ENCODE measurements at places on chromosomes 12 and 14.
A peak's percentile ranks its signal among the peaks of the same experiment; 100 is the strongest.

- no peak for DNase-seq
Observed at GRCh38 chr12:10163084-10163483, 8.8 kb downstream of the OLR1 start.

DNA sequence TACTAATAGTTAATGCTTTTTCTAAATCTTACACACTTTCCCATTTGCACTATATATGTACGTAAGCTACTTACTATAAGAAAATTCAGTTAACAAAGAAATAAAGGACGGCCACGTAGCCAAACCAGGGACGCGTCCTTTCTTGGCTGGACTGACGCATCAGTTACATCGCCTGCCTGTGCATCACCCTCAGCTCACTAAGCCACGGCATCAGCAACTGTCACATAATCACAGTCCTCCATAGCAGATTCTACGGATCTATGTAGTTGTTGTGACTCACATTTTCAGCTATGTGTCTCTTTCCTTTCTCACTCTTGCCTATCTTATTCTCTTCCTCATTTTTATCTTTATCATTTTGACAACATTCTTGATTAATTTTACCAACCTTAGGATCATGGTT lies 38.1 kb upstream of the C12orf50 start:
- DNase-seq: peak; percentile 1

GRCh38 chr12:94511506-94511905 lies 51.8 kb upstream of the CEP83 start:
- no peak for DNase-seq

GRCh38 chr14:31024577-31025366 lies 677 bp upstream of the AP4S1 start:
- no peak for DNase-seq

- DNase-seq: no peak
Observed at GRCh38 chr12:110998165-110998564, 77.8 kb upstream of the MYL2 start.

DNA sequence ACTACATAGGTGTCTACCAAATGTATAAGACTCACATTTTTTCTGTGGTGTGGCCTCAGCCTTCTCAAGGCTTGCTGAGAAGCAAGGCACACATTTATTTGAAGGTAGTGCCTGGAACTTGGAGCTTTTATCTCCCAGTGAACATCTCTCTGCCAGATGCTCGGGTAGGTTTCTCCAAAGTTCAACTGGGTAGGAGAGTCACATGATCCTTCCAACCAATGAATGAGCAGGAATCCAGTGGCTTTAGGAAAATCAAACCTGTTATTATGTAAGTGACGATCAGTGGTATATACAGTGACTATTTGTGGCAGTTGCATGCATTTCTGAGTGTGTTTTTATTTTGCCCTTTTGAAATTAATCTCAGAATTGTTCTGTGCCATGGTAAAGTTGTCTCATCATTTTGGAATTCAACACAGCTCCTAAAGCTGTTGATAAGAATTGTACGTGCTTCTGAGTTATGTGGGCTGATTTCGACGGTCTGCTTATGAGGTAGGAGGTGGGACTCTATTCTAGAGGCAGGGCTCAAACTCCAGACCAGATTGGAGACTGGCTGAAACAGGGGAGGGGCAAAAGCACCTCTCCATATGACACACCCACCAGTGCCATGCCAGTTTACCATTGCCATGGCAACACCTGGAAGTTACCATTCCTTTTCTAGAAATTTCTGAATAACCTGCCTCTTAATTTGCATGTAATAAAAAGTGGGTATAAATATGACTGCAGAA lies 57.6 kb downstream of the EID3 start:
- no peak for DNase-seq

- no peak for DNase-seq
Observed at GRCh38 chr12:12209043-12209442, 57.8 kb downstream of the LRP6 start.

- no peak for DNase-seq
Observed at GRCh38 chr12:52437508-52437907, 3.3 kb upstream of the KRT75 start.

DNA sequence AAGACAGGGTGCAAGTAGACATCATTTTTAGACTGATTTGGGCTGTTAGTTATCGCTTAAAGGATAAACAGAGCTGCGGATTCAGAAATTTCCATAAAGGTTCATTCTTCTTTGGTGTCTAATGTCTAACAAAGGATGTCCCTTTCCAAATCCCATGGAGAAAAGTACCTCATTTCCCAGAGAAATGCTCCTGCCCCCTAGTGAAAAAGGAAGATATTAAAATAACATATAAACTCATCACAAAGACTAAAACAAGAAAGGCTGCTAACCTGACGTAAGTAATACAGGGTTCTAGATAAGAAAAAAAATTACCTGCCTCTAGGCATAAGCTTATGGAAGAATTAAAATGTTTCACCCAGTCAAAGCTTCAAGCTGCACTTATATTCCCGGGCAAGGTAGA lies 22.8 kb downstream of the ARMH4 start:
- DNase-seq: no peak

- peak; percentile 90 for DNase-seq
Observed at GRCh38 chr12:76024942-76025600, 6.5 kb downstream of the PHLDA1 start.

- peak; percentile 73 for DNase-seq
Observed at GRCh38 chr12:109020796-109021380, at the start of gene SVOP. SVOP (minus strand) TSS chr12:109021068; CDS start chr12:109020868, 200 bp downstream.

- DNase-seq: no peak
Observed at GRCh38 chr12:79367032-79367589, 323.7 kb downstream of the PAWR start.

GRCh38 chr12:80498059-80498728 lies 54.2 kb downstream of the PTPRQ start:
- no peak for DNase-seq

- DNase-seq: peak; percentile 89
Observed at GRCh38 chr12:77120156-77121085, 55.1 kb upstream of the E2F7 start.

GRCh38 chr12:89864411-89864810 lies 155.8 kb upstream of the ATP2B1 start:
- DNase-seq: no peak

DNA sequence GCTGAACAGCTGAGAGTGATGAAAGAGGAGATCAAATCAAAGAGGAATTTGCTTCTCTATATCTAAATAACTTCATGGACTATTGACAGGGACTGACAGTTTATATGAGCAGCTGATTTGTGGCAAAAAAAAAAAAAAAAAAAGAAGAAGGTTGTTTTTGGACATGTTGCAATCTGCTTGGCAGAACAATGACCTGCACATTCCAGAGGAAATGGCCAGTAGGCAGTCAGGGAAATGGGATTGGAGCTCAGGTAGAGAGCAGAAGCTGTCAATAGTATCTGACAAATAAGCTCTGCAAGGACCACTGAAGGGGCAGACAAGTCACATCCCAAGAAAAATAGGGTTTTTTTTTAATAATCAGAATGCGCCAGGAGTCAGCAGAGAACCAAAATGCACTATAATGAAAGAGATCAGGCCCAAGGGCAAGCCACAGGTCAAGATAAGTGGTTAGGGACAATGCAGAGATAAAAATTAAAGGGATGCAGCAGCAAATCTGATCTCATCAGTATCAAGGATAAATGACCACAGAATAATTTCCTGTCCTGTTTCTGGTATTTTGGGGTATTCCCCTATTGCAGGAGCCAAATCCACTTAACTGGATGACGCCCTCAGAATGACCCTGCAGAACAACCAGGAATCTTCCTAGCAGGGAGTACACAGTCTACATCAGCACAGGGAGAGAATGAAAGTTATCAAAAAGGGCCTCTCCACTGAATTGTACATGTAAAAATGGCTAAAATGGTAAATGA lies 22.6 kb upstream of the DUSP16 start:
- no peak for DNase-seq

DNA sequence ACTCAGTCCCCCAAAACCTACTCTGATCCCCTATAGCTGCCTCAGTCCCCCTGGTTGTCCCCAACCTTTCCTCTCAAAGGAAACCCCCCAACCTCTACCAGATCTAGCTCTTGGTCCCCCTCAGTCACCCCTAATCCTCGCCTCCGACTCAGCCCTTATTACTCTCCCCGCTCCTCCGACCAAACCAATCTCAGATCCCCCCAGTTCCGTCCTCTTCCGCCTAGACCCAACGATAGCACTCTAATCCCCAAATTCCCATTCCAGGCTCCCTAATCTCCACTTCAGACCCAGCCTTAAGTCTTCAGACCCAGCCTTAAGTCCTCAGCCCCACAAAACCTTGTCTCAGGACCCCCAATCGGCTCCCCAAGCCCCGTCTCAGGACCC lies 612 bp downstream of the VPS37B start:
- DNase-seq: no peak

- DNase-seq: peak; percentile 39
Observed at GRCh38 chr14:91911474-91912032, 35.9 kb downstream of the FBLN5 start.

- DNase-seq: no peak
Observed at GRCh38 chr14:101824339-101824727, 62.8 kb downstream of the PPP2R5C start.

GRCh38 chr12:128551266-128551665 lies 272.5 kb downstream of the SLC15A4 start:
- DNase-seq: no peak

DNA sequence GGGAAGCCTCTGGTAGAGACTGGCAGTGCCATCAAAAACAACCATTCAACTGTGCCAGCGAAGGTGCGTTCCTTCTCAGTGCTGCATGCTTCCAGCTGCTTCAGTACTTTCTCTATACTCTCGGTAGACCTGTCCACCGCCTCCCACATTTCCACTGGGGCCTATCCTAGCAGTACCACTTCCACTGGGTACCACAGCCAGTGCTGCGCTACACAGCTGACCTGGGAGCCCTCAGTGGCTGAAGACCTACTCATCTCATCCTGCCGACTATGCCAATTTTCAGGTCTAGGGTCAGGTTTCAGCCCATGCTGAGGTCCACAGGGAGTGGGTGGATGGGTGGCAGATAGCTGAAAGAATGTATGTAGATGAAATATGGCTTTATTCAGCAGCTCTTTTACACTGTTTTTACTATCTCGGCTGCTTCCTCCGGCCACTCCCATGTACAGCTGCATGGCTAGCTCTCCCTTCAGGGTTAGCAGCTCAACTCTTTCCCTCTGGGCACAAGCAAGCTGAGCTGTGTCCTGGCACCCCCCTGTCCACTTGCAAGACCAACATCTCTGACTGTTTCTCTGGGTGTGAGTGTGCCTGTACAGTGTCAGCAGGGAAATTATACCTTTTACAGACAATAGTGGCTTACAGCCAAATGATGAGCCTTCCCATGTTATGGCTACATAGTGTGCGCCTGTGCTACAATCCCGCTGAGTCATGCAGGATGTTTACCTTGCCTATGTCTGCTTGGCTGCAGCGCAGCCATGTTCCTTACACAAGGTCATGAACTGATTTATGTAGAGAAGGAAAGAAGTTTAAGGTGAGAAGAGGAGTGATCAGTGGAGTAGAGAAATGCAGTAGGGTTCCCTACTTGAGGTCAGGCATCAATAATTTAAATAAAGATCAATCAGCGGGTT lies 125.7 kb upstream of the DDHD1 start:
- peak; percentile 85 for DNase-seq

DNA sequence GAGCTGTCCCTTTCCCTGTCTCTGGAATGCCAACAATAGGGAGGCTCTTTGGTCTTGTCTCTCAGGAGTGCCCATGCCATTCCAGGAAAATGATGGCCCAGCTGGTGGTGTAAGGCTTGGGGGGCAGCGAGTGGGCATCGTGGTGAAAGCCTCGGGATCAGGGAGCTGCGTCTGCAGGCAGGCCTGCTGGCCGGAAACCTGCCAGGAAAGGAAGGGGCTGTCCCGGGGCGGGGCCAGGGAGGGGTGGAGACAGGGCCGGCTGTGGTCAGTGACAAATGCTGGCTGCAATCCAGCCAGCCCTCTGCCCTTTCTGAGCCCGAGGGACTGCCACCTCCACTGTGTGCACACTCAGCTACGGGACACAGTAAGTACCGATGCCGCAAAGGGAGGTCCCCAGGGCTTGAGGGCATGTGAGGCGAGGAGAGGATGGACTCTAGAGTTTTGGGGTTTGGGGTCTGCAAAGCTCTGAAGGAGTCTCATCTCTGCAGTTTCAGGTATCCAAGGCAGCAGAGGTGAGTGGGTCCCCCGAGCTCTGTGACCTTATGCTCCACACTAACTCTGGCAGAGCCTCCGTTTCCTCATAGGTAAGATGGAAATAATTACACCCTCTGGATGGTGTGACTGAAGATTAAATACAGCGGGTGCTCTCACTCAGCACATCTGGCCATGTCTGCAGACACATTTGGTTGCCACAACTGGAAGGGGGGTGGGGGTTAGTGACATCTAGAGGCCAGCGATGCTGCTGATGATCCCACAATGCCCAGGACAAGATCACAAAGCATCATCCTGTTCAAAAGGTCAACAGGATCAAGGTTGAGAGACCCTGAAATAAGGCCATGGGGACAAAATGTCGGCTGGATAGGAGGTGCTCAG lies at the start of gene SERPINA5:
TSS of gene SERPINA5 (plus strand) at position 300 of the 873 bp plus-strand sequence. CDS start 5,937 bp downstream, outside the sequence.
- peak; percentile 25 for DNase-seq

- peak; percentile 88 for DNase-seq
Observed at GRCh38 chr14:69038455-69039287, 59.6 kb upstream of the ACTN1 start.

DNA sequence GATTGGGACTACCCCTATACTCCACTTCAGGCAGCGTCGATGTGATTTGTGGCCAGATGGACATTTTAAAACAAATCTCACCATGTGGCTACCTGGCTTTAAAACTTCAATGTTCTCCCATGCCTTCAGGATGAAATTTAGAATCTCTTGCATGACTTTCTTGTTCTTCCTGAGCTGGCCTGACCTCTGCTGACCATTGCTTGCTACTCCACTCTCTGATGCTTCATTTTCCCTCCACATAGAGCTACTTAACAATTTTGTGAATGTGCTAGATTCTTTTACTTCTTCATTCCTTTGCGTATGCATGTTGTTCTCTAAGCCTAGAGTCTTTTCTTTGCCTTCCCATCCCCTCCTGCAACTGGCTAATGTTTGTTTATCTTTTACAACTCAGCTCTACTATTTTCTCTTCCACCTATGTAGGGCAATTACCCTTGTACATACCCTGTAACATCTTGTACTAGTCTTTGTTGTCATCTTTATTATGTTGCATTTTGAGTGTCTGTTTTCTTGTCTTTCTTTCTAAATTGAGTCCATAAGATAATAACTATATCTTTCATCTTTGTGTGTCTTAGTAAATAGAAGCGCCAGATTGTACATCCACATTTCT lies 41.2 kb downstream of the YLPM1 start:
- DNase-seq: peak; percentile 30

- no peak for DNase-seq
Observed at GRCh38 chr12:508795-509194, 49.1 kb downstream of the B4GALNT3 start.

GRCh38 chr14:55245657-55246268 lies 25.5 kb upstream of the FBXO34 start:
- peak; percentile 13 for DNase-seq

DNA sequence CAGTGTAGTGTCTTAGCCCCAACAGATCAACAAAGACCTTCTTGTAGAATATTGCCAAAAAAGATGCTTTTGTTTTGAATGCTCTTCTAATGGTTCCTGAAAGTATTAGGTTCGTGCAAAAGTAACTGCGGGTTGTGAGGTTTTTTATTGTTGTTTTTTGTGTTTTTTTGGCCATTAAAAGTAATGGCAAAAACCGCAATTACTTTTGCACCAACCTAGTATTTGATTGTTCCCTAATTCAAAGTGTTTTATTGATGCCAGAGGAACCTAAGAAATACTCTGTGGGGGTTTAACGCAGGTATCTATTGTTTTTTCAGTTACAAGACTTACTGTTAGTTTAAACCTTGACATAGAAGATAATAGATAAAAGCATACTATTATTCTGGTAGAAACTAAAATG lies 150.8 kb upstream of the DAAM1 start:
- no peak for DNase-seq

Data from HT1080 (cell line).